AG08395 (cell line): ENCODE measurements at places on chromosomes 16 and 17.

DNA sequence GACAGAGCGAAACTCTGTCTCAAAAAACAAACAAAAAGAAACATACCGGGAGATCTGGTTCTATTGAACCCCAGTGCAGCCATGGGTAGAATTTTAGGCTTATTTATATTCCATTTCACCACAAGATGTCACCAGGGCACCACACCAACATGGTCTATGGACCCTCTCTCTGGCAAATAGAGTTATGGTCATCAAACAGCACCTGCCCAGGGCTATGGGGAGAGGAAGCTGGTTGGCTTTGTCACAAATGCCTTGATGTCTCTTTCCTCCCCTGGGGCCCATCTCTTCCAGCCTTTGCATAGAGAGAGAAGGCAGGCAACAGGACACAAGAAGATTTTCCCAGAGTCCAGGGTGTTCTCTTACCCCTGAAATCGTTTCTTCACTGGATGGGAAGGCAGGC, 128.4 kb downstream of the WWOX start:
- no peak for DNase-seq

DNA sequence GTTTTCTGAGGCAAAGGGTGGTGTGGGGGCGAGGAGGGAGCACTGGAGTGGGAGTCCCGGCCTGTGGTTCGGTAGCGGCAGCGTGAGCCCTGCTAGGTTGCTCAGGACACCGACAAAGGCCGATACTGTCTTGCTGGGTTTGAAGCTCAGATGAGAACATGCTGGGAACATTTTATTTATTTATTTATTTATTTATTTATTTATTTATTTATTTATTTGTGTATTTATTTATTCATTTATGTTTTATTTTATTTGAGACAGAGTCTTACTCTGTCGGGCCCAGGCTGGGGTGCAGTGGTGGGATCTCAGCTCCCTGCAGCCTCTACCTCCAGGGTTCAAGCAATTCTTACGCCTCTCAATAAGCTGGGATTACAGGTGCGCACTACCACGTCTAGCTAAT, 117.9 kb upstream of the GSE1 start:
- no peak for DNase-seq

DNA sequence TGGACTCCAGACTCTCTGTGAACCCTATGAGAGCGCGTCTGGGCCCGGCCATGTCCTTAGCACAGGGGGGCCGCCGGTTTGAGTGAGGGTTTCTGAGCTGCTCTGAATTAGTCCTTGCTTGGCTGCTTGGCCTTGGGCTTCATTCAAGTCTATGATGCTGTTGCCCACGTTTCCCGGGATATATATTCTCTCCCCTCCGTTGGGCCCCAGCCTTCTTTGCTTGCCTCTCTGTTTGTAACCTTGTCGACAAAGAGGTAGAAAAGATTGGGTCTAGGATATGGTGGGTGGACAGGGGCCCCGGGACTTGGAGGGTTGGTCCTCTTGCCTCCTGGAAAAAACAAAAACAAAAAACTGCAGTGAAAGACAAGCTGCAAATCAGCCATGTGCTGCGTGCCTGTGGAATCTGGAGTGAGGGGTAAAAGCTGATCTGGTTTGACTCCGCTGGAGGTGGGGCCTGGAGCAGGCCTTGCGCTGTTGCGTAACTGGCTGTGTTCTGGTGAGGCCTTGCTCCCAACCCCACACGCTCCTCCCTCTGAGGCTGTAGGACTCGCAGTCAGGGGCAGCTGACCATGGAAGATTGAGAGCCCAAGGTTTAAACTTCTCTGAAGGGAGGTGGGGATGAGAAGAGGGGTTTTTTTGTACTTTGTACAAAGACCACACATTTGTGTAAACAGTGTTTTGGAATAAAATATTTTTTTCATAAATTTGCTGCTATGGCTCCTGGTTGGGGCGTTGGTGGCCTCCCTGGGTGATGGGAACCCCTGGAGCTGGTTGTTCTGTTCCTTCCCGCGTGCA, 23.1 kb downstream of the STAT5A start:
- DNase-seq, result peak; percentile 93

DNA sequence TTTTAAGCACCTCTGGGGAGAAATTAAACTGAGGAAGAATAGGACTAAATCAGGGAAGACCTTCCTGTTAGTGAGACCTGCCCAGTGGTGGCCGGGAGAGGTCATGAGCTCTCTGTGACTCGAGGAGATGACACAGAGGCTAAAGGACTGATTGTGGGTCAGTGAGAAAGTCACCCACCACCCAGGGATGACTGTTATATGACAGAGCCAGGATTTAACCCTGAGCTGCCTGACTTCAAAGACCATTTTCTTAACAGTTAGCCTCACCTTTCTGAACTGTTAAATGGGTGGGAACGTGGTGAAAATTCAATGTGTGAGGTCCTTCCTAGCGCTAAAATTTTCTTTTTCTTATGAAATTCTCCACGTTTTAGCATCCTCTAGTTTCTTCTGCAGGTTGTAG, 72.5 kb downstream of the WSB1 start:
- no peak for DNase-seq

GRCh38 chr16:49855822-49856671, at the start of gene ZNF423:
Gene ZNF423, minus strand, starts transcription at chr16:49856112. Its CDS starts 338 bp downstream, at chr16:49855774.
- no peak for DNase-seq

DNA sequence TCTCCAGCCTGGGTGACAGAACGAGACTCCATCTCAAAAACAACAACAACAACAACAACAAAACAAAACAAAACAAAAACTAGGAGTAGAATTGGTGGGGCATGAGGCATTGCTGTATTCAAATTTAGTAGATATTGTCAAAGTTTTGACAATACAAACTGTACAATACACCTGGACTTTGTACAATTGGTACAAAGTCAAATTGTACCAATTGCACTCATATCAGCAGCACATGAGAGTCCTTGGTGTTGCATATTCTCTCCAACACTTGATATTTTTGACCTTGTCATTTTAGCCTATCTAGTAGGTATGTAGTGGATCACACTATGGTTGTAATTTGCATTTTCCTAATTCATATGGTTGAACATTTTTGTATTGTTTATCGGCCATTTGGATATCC, 14.3 kb upstream of the ATF7IP2 start:
- DNase-seq, result no peak

DNA sequence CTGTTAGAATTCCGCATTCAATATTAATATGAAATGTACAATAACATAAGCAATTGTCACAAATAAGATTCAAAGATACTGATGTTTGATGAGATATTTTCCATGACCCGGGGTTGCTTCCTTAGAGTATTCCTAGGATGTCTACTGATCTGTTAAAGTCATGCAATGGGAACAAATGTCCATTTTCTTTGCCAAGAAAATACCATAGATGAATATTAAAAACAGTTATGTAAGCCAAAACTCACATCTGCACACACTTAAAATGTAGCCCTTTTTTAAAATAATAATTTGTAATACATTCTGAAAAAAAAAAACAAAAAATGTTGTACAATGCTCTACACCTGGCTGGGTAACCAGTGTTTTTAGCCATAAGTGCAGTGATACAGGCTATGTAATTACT, 259.4 kb upstream of the AXIN2 start:
- DNase-seq, result no peak

DNA sequence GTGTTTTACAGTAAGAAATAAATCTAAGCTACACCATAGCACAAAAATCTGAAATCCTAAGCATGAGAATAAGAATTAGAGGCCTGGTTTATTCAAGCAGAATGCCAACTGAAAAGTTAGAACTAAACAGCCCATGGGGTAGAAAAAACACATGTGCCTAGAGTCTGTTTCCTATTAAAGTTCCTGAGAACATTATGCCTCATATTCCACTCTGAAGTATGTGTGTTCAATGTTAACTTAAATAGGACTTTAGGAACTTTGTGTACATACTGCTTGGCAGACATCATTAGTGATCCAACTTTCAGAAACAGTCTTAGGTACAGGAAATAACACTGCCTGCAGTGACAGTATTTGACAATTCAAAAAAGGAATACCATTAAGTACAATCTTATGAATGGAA, 18.2 kb downstream of the HEATR6 start:
- no peak for DNase-seq

DNA sequence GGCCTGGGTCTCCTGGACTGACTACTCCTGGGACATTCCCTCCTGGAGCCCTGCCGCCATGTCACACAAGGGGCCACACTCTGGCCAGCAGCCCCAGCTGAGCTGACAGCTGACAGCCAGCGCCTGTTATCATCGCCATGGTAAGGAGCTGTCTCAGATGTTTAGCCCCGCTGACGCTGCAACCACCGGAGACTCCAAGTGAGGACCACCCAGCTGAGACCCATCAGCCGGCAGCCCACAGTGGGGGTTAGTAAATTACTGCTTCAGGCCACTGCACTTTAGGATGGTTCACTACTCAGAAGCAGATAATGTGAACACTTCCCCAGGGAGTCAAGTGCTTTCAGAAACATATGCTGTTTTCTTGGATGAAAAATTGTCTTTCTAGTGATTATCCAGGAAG, 14.6 kb upstream of the SPHK1 start:
- no peak for DNase-seq

DNA sequence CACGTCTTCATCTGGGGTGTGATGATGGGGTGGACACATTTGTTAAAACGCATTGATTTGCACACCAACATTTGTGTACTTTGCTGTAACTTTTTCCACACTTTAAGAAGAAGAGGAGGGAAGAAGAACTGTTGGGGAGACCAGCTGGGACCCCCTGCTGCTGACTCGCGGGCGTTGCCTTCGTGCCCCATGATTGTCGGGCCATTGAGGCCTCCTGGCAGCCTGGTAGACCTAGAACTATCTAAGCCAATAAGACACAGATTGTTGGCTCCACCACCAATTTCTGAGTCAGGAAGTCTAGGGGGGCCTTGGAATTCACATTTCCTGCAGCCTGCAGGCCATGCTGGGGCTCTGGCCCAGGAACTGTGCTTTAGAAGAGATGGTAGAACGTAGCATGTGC, 105.5 kb downstream of the TNFRSF13B start:
- no peak for DNase-seq

GRCh38 chr17:39239640-39240314, 14.0 kb upstream of the STAC2 start:
- DNase-seq, result no peak

DNA sequence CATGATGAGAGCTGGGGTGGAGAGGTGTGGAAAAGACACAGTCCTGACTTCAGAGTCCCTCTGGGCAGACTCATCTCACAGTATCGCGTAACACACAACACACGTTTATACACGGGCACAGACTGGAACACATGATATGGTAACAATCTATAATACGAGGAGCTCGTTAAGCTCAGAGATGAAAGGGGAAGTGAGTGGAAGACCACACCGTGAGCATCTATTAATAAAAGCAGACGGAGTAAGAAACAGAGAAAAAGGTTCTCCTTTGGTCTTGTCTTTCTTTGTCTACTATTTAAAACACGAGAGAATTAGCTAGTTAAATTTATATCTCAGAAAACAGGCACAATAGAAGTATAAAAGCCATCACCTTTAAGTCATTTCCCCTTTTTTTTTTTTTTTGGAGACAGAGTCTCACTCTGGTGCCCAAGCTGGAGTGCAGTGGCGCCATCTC, 13.5 kb downstream of the ANKRD11 start:
- no peak for DNase-seq

DNA sequence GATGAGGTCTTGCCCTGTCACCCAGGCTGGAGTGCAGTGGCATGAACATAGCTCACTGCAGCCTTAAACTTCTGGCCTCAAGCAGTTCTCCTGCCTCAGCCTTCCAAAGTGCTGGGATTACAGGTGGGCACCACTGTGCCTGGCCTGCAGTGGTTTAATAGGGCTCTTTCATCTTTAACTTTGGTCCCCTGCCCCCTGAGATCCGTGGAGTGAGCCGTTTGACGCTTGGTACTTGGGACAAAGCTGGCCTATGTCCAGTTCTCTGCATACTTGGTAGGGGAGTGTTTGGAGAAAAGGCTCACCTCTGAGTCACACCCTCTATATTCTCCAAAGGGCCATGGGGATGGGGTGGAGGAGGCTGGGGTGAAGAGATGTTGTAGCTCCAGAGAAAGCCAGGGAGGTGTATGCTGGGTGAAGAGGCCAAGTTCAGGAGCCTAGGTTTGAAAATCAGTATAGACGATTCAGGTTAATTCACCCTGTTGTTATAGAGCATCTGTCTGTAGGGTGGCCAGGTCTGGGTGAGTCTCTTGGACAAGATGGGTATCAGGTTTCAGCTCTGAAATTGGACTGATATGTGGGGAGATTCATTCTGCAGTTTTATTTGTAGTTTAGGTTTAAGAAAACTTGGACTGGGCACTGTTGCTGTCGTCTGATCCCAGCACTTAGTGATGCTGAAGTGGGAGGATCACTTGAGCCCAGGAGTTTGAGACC, 17.6 kb downstream of the ABCC1 start:
- peak; percentile 87 for DNase-seq

DNA sequence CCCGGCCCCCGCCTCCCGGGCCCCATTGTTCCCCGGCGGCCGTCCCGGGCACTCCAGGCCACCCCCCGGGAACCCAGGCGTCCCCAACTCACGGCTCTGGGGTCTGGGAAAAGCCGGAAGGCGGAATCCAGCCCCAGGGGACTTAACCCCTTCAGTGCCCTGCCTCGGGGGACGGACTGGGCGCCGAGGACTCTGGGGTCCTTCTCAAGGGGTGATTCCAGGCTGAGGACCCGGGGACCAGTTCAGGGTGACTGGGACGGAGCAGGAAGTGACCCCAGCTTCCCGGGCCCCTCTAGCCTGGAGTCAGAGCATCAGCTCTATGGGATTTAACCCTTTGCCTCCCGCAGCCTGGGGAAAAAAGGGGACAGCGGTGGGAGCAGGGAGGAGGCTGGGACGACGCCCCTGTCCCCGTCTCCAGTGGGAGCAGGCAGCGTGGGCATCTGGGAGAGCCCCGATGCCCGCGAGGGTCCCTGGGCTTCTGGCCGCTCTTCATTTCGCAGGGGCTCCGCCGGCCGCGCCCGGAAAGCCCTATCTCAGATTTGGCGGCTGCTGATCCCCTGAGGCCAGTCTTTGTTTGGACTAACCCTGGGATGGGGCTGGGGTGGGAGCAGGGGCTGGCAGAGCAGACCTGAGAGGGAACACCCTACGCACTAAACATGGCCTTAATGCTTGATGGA, at the start of gene ZNF629:
Gene ZNF629 (minus strand): TSS at position 270 of the 677 bp plus-strand sequence. CDS start 2,723 bp downstream, outside the sequence.
- peak; percentile 91 for DNase-seq
